ENCODE measurements at places on chromosomes 5 and 9.

DNA sequence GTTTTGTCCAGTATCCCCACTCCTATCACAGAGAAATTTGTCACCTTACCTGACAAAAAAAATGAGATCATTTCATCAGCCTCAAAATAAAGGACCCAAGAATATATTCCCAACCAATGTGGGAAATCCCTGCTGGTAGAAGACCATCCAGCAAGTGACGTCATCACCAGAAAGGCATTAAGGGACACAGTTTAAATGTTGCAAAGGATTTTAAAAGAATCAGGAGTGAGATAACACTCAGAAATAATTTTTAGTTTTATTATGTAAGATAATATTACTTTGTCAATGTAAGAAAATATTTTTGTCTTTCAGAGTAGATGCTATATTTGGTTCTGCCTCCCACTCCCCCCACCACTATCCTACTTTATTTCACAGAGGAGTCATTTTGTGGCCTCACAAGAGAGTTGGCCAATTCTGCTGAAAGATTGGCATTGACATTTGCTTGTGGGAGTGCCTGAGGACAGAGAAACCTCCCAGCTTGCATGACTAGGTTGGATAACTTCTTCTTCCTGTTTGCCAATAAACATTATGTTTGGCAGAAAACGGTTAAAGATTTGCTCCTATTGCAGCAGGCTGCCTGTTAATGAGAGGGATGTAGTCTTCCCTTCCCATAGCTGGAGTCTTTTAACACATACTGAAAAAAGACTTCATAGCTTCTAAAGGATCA is 288.6 kb upstream of the DAB2 start:
- DNase-seq, result no peak

GRCh38 chr5:115850744-115851416 is 9.1 kb downstream of the AP3S1 start:
- no peak for DNase-seq

DNA sequence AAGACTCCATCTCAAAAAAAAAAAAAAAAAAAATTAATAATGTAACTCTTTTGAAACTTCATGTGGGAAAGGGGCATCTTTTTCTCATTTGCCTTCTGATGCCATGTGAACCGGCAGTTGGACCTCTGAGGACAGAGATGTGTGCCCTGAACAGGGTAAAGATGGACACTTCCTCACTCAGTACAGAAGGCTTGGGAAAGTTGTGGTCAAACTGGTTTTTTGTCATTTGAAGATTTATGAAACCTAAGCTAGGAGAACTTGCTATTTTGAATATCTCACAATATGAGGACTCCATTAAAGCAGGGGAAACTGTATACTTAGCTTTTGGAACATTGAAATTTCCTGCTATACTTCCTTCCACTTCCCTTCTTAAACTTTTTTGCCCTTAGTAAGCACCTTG is 147.5 kb upstream of the ALDH1B1 start:
- DNase-seq, result no peak

DNA sequence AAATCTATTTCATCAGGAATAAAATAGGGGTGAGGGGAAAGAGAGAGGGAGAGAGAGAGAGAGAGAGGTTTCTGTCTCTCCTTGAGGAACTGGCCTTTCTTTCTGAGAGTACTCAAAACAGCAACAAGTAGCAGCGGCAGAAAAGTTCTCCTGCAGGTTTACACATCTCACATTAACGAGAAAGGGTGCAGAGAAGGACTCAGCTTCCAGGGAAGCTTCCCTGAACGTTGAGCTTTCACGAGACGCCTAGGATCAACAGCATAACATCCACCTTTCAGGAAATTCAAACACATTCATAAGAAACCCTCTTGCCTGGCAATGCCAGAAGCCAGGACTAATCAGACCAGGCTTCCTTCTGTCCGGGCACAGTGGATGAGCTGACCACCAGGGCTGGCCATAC is 162.9 kb downstream of the ZDHHC21 start:
- DNase-seq, result no peak

DNA sequence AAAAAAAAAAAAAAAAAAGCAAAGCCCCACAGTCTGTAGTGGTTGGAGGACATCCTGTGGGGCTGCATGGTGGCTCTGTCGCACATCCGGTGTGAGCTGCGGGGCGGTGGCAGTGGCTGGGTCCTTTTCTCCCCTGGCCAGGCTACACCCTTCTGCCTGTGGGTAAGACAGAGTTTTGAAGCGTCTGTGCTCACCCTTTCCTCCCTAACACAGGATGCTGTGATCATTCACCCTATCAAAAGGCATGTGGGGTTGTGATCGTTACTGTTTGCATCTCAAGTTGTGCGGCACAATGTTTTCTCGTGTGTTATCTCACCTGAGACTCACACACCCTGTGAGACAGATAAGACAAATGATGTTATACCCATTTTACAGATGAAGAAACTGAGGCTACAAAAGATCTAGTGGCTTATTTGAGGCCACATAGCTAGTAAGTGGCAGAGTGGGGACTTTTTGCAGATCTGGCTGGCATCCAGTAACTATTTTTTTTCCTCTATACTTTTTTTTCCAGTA is 17.5 kb downstream of the IRF1 start:
- peak; percentile 66 for DNase-seq
